Stimulated activated effector memory CD8-positive, alpha-beta T cell treated with anti-CD3 and anti-CD28 coated beads, Interleukin-12 subunit alpha, Interleukin-12 subunit beta, amount 100 ng/mL, for 72 hours (primary cell): ENCODE measurements at places on chromosomes 1 and 21.

DNA sequence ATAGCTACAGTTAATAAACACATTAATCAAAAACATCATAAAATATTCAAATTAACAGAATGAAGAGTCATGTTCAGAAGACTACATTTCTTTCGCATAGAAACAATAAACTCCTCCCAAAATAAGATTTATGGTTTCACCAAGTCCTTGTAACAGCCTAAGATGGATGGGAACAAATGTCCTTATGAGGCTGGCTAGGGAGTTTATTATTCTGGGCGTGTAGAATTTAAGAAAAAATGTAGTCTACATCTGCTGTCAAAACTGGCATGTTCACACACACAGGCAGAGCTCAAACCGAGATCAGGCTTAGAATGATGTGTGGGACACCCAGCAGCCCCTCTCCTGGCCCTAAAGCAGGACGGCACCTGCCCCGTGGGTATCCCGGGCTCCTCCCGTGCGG is 101.1 kb downstream of the NPHP4 start:
- DNase-seq = no peak

GRCh38 chr1:178543290-178543607 is 30.3 kb downstream of the TEX35 start:
- DNase-seq = no peak

DNA sequence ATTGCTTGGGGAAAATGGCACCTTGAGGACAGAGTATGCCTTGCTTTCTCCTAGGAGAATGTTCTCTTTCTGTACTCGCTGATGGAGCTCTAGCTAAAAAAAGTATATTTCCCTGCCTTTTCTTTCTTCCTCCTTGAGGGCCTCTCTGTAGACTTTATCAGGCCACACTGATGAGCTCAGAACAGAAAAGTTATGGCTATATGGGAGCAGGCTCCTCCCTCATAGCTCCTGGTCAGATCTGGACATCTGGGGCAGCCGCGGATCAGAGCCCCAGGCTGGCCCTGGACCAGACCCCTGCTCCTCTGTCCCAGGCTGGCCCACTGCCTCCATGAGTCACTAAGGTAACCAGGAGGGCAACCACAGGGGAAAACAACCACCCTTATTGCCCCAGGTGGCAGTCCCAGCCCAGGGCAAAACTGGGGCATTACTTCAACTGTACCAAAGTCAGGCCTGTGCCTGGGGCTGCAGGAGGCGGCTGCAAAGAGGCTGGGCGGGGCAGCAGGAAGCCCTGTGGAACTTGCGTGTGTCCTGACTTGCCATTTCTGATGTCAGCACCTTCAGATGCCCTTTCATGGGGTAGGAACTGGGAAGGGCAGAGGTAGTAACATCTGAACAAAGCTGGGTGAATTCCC is 26.3 kb upstream of the ZNF648 start:
- DNase-seq = no peak

DNA sequence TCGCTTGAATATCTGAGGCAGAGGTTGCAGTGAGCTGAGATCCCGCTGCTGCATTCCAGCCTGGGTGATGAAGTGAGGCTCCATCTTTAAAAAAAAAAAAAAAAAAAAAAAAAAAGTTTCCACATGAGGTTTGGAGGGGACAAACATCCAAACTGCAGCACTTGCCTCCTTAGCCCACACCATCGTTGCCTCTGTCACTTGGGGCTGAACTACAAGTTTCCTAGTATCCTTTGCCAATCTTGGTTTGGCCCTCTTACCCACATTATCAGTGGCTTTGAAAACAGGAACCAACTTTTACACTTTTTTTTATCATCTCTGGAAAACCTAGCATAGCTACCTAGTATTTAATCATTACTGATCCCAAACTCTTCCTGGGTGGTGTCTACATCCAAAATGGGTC is 59.2 kb downstream of the CLSTN1 start:
- DNase-seq = no peak

DNA sequence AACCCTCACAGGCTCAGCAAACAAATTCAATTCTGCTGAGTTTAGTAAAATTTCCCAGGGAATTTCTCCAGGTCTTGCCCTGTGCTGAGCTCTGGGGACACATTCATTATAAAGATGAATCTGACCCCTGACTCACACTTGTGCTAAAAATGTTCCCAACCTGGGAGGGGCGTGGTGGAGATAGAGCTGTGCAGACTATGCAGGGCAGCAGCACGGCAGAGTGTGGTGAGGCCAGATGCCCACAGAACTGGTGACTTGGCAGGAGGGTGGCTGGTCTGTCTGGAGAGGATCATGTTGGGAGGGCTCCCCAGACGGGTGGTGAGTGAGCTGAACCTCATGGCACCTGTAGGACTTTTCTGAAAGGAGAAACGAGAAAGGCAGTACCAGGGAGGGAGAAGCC is 31.6 kb downstream of the FAAH start:
- no peak for DNase-seq

- no peak for DNase-seq
Observed at GRCh38 chr1:208951908-208952307, 631.6 kb upstream of the CAMK1G start.

DNA sequence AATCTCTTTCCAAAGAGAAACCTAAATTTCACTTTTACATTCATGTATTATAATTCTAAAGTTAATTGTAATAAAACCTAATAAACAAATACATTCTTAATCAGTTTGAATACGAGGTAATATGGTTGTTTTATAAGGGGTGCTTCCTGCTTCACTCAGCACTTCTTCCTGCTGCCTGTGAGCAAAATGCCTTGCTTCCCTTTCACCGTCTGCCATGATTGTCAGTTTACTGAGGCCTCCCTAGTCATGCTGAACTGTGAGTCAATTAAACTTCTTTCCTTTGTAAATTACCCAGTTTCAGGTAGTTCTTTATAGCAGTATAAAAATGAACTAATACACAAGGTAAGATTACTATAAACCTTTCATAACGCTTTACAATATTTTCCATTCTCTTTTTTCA is 491.1 kb upstream of the LRRC7 start:
- no peak for DNase-seq

- DNase-seq = no peak
Observed at GRCh38 chr1:186904361-186904760, 75.6 kb downstream of the PLA2G4A start.

- no peak for DNase-seq
Observed at GRCh38 chr1:155253208-155253607, 2.1 kb downstream of the ENTREP3 start.

- DNase-seq = no peak
Observed at GRCh38 chr1:50913954-50914353, 46.1 kb downstream of the FAF1 start.

GRCh38 chr1:156803086-156803851 is 13.4 kb downstream of the SH2D2A start:
- no peak for DNase-seq

- DNase-seq = no peak
Observed at GRCh38 chr1:94271373-94271772, 34.0 kb upstream of the ARHGAP29 start.

DNA sequence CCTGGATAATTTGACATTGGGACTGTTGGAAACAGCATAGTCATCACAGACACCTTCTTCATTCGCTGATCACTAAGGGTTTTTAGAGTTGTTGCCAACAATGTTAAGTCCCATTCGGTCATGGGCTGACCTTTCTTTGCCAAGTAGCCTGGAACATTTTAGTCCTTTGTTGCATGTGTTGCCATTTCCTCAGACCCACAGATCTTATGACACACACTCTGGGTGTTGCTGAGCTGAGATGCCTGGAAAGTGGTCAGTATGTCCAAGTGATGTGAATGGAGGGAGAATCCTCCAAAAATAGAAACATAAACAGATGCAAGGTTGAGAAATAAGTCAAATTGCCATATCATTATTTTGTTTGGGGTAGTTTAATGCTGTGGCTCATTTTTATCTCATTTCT is 61.5 kb upstream of the GJA5 start:
- no peak for DNase-seq

DNA sequence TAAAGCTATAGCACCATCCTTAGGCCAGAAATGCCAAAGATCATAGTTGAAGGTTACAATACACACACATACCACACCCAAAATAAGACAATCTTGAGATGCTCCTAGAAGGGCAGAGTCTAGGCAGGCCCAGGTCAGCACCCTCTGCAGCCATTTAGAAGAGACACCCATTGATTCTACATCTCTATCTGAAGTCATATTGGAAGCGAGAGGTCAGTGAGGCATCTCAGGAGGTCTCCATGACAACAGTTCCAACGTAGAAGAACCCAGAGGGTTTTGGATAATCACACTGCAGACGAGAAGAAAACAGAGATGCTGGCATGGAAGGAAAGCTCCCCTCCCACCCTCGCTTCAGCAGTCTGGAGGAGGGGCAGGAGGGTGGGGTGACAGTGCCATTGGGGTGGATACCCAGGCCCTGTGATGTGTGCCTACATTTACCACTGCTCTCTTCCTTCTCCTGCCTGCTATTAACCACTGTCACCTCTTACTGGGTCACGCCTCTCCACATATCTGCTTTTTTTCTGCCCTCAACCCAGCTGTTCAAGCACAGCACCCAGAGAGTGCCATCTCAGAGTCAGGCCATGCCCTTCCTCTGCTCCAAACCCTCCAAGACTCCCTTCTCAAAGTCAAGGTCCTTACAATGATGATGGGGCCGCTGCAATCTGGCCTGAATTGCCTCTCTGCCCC is 6.2 kb downstream of the TMCO4 start:
- no peak for DNase-seq

DNA sequence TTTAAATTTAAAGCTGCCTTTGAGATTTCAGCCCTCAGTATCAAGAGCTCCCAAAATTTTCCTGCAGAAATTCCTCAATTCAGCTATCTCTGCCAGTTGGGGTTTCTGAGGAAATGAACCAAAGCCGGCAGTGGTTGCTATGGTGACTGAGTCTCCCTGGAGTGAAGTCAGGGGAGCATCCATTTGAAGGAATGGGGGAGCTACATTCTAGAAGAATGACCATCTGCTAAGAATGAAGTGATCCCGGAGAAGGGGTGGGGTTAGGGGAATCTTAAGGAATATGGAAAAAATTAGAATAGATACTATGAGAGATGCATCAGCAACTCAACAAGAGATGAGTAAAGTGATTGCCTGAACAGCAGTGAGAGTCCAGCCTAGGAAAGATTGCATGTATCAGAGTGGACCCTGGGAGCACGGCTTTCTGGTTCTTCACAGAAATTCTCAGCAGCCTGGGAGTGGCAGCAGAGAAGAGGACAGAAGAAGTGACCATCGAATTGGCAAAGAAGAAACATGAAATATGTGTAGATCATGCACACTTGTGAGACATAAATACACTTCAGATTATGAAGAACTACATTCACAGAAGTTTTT is 94.7 kb downstream of the CHD1L start:
- no peak for DNase-seq

DNA sequence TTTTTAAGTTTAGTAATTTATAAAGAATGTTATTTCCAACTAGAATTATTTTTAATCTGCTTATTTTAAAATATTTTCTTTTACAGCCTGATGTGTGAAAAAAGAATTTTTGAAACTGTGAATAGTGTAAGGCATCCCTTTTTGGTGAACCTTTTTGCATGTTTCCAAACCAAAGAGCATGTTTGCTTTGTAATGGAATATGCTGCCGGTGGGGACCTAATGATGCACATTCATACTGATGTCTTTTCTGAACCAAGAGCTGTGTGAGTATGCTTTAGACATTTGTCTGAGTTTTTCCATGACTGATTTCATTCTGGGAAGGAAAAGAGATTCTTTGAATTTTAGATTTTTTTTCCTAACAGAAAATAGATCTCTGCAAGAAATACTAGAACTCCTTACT is 77.9 kb downstream of the GTF2B start:
- DNase-seq = no peak

DNA sequence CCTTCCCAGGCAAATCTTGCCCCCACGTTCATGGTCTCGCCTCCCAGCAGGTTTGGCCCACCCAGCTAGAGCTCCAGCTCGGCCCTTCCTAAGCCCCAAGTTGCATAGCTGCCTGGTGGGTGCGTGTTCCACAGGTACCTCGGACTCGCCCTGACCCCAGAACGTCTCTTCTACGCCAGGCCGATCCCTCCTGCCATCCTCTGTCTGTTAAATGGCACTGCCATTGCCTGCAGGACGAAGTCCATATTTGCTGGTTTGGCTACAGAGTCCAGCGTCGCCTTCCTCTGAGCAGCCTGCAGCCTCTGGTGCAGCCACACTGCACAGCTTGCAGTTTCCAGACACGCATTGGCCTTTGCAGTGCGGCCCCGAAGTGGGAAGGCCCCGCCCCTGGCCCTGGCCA is 228.1 kb downstream of the SDCCAG8 start:
- no peak for DNase-seq

DNA sequence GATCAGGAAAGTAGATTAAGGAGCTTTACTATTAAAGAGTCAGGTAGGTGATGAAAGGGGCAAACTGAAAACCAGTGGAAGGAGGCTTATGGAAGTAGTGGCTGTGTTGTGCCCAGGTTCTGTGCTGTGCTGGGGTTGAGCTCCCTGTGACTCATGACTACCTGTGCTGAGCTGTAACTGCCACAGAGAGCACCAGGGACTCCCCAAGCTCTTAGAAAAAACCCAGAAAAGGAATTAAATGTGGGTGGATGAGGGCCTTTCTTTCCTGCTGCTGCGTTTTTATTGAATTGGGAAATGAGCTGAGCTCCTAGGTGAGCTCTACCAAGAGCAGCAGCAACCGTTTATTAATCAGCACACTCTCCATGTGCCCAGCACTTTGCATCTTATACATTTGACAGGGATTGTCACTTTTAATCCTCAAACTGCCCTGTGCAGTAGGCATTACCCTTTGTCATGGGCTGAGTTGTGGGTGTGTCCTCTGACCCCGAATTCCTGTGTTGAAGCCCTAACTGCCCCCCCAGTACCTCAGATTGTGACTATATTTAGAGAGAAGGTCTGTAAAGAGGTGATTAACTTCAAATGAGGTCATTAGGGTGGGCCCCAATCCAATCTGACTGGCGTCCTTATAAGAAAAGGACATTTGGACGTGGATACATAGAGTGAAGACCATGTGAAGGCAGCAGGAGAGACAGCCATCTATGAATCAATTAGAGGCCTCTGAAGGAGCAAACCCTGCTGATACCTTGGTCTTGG is 65.4 kb downstream of the AK4 start:
- DNase-seq = no peak

- no peak for DNase-seq
Observed at GRCh38 chr21:38322311-38322950, 65.6 kb downstream of the KCNJ15 start.

GRCh38 chr1:228367798-228368791 is 38.5 kb downstream of the TRIM11 start:
- DNase-seq = no peak

GRCh38 chr1:111669268-111669667 is 49.7 kb downstream of the RAP1A start:
- DNase-seq = no peak

GRCh38 chr1:111648806-111649205 is 29.2 kb downstream of the RAP1A start:
- no peak for DNase-seq
